ENCODE measurements at places on chromosomes 13 and 19.

DNA sequence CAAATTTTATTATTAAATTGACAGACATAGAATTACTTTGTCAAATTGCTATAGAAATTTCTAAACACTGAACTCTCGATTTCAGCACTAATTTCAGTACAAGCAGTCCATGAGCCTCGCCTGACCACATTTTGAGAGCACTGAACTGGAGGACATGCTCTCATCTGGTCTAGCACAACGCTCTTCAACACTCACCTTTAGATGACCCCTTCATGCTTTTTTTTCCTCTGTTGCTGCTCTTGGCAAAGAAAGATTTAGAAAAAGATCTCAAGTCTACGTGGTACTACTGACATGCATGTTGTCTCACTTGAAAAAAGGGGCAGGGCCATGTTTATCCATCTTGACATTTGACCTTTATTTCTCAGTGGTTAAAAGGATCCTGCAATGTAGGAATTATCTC lies 981.5 kb downstream of the DIAPH3 start:
- no peak for DNase-seq

DNA sequence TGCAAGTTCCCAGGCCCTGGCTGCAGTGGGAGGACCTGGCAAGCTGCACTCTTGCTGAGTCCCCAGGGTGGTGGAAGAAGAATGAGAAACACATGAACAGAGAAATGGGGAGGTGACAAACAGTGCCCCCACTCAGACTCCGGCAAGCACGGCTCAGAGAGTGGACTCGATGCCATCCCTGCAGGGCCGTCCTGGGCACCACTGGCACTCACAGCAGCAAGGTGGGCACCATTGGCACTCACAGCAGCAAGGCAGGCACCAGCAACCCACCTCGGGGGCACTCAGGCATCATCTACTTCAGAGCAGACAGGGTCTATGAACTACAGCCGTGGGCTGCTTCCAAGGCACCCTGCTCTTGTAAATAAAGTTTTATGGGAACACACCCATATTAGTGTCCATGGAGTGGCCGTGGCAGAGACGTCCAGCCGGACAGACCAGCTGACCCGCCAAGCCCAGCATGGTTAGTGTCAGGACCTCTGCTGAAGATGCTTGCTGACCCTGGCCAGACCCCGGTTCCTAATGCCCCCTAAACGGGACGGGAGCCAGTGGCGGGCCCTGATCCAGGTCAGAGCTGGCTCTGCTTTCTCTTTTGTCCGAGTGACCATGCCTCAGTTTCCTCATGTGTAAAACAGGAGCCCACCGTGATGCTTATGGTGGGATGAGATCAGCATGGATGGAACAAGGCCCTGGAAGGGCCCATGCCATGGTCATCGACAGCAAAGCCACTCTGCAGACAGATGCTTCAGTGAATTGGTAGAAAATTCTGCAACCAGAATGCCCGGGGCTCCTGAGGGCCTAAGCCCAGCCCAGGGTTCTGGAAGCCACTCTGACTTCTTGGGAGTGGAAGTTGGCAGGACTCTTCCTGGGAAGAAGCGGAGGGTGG lies 2.1 kb upstream of the F10 start:
- DNase-seq = no peak

DNA sequence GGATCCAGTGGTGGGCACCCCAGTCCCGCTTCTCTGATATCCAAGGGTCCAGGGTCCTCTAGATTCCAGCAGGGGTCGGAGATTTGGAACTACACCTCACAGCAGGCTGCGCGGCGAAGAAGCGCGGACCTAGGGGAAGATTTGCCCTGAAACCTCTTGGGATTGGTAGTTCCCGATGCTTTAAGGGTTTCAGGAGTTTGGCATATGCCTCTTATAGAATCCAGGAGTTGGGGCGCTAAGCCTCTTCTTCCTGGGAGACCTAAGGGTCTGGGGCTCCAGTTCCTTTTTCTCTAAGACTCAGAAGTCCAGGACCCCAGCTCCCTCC lies 349 bp downstream of the BCL2L12 start:
- no peak for DNase-seq

DNA sequence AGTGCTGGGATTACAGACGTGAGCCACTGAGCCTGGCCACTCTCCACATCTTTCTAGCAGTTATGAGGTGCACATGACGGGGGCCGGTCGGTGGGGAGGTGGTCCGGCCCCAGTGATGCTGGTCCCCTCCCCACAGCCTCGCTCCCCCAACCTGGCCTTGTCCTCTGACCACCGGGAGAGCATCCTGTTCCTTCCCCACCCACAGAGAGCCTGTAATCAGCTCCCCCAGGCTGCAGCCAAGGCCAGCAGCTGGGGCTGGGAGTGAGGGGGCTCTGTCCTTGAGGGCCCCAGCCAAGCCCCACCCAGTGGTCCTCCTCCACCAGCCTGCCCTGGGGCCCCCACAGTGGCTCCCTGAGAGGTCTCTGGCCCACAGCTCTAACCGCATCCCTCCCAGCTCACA lies 3.0 kb upstream of the INSL3 start:
- DNase-seq = no peak

- no peak for DNase-seq
Observed at GRCh38 chr13:113996912-113997745, 23.3 kb upstream of the C13orf46 start.

DNA sequence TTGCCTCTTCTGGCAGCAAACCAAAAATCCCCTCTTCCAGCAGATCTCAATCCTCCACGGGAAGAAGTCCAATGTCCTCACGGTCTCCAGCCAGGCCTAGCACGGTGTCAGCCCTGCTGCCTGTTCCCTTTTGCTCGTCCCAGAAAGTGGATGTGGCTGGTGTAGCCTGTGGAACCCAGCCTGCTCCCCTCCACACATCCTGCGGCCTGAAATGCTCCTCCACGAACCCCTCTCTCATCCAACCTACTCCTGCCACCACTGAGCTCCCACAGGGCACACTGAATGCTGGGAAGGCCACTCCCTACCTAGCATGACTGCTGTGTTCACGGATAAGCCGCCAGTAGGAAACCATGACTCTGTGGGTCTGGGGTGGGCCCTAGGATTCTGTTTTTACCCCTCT lies 3.0 kb downstream of the MBOAT7 start:
- no peak for DNase-seq

GRCh38 chr13:67353941-67354340 lies 123.8 kb upstream of the PCDH9 start:
- no peak for DNase-seq

Measured in DMS79 (cell line).